Myocyte (in vitro differentiated cells): ENCODE measurements at places on chromosomes 3 and 15.

DNA sequence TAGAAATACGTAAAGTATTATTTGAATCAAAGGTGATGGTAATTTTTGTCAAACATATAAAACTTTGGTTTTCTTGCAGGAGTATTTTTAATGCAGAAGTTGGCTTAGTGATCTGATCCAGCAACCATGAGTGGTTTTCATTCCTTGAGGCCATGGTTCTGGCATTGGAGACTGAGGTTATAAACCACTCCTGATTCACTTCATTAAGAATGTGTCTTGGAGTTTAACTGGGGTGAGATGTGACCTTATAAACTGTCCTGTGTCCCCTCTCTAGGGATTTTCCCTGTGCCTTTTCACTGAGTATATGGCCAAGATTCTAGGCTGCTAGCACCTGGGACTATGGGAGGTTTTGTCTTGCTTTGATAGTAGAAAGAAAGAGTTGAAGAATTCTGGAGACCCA is 94.3 kb downstream of the RYR3 start:
- peak; percentile 63 for DNase-seq

- DNase-seq = no peak
Measured at GRCh38 chr15:91925794-91926193, 72.3 kb downstream of the SLCO3A1 start.

- peak; percentile 60 for DNase-seq
Measured at GRCh38 chr3:114274929-114275328, 18.9 kb upstream of the TIGIT start.

GRCh38 chr3:85760342-85760741 is 801.6 kb downstream of the CADM2 start:
- DNase-seq = no peak
